ENCODE measurements at places on chromosomes 13 and 19. TPM values are rescaled to one million over a fixed set of nuclear protein-coding genes. Genes with fewer than 3 reads are reported as not detected.

Gene KLK4
- total RNA-seq, result not detected

Gene TMPRSS9
- not detected for total RNA-seq

Gene BEST2
- not detected for total RNA-seq

Gene LGALS4
- 0.14 TPM for total RNA-seq

Gene LRRC63
- total RNA-seq, result not detected

Gene FCER2
- total RNA-seq, result not detected

Gene TGFB1
- 11.5 TPM for total RNA-seq

Gene KEAP1
- 97.7 TPM for total RNA-seq

Gene SIGLEC11
- total RNA-seq, result not detected

Gene WDR87
- not detected for total RNA-seq

All from smooth muscle cell of bladder (primary cell).